Cerebellar cortex (tissue), 1 donor: ENCODE measurements at places on chromosomes 3 and 15.

GRCh38 chr3:111542611-111543300 lies 759 bp downstream of the CD96 start:
- DNase-seq, result no peak

DNA sequence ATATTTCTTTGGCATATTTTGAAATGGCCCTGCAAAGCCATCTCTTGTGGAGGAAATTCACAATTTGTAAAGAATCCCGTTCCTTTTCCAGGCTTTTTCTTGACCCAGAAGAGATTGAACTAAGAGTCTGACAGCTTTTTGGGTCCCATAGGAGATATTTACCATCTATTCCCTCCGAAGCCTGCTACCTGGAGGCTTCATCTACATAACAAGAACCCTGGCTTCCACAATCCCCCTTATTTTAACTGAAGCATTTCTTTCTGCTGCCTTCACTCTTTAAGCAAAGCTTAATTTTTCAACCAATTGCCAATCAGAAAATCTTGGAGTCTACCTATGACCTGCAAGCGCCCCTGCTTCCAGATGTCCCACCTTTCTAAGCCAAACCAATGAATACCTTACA lies 248.1 kb upstream of the GADL1 start:
- no peak for DNase-seq

DNA sequence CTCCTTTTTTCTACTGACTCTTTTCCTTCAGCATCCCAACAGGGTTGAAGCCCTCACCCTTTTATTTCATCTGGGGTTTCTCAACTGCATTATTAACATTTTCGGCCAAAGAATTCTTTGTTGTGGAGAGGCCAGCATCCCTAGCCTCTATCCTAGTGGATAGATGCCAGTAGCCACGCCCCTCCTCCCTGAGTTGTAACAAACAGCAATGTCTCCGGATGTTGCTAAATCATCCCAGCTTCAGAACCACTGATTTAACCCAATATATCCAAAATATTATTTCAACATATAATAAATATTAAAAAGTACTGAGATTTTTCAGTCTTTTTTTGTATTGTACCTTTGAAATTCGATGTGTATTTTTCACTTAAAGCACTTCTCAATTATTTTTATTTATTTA lies 2.0 kb upstream of the RNF111 start:
- no peak for DNase-seq

- DNase-seq, result no peak
These were observed 50.0 kb upstream of the ZNF280D start for GRCh38 chr15:56783156-56783856.

- DNase-seq, result no peak
These were observed 379.0 kb downstream of the GBE1 start for GRCh38 chr3:81382470-81382869.

GRCh38 chr3:7650466-7650865 lies 789.6 kb downstream of the GRM7 start:
- no peak for DNase-seq

GRCh38 chr3:118863731-118864322 lies 170.8 kb downstream of the IGSF11 start:
- DNase-seq, result peak; percentile 4

DNA sequence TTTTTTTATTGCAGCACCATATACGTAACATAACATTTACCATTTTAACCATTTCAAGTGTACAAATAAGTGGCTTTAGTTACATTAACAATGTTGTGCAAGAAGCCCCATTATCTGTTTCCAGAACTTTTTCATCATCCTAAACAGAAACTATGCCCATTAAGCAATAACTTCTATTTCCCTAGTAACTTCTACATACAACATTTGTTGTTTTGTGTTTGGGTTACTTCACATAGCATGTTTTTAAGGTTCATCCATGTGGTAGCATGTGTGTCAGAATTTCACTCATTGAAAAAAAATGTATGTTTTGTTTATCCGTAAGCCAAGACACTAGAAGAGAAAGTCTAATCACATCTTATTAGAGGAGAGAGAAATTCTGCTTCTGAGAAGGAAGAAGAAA lies 450.5 kb upstream of the PDZRN3 start:
- no peak for DNase-seq

GRCh38 chr3:119590706-119591105 lies 7.0 kb upstream of the PLA1A start:
- no peak for DNase-seq

DNA sequence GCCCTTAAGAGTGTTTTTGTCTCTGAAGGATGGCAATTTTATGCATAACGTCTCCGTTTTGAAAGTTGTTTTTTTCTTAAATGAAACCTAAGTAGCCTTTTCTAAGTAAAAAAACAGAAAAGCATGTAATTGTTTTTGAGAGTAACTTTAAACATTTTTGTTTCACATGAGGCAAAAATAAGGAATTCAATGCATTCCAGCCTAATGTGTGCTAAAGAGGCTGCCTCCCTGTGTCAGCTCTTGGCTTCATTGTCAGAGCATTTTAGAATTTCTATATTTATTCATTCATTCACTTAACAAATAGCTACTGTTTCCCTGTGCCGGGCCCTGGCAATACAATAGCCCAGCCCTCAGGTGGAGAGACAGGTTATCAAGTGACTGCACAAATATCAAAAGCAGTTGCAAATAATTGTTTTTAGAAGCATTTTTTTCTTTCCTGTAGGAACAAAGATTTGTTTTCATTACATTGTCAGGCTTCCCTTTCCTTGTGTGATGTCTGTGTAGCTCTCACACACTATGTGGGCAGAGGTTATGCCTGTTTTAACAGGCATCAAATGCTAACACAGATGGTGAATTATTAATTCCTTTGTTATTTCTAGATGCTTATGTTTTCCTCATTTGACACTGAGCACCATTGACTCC lies 81.9 kb downstream of the CCK start:
- no peak for DNase-seq

DNA sequence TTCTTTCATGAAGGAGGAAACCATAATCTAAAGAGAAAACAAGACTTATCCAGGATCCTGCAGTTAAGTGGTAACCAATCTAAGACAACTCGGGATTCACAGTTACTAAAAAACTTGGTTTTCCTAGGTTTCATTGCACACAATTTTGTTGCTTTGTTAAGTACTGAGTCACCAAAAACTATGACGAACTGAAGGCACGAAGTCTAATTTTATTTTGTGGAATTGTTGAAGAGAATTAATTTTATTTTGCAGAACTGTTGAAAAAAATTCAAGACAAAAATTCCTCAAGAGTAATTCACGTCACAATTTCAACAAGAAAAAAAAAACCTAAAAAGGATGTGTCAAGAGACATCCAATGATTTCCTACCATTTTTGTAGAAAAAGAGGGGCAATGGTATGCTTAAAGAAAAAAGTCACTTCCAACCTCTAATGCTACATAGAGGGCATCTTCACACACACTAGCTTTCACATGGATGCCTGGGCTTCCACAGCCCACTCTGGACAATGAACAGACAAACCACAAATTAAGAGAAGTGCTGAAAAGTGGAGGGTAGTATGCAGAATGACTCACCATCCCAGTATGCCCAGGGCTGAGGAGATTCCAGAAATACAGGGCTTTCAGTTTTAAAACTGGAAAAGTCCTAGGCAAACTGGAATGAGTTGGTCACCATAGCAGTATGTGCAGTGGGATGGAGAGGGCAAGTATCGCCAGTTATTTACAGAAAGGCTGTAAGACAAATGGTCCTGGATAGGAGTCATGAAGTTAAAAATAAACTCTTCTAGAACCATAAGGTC lies 29.2 kb downstream of the PLOD2 start:
- DNase-seq, result no peak

DNA sequence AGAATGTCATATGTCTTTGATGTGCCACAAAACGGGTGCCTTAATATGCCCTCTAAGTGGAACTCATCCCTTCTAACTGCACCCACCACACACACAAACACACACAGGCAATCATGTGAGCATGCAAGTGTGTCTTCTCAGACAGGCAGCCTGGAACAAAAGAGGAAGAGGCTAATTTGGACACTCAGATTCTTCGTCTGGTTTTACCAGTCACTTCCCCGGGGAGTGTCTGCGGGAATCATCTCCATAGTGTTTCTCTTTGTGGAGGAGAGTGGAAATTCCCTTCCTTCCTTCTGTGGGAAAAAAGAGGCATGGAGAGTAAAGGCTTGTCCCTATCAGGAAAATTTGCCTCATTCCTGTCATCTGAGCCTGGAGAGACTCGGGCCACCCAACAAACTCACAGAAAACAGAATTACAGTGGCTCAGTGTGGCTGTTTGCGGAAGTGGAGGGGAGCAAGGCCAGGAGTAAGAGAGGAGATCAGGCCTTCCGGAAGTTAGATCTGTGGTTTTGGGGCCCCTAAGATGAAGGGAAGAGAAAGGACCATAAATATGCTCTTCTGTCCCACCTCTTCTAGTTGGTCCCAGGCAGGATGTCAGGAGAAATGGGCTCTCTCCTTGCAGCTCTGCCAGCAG lies 212.6 kb upstream of the SEMA6D start:
- no peak for DNase-seq

GRCh38 chr15:32922541-32922940 lies 204.7 kb downstream of the GREM1 start:
- DNase-seq, result no peak

DNA sequence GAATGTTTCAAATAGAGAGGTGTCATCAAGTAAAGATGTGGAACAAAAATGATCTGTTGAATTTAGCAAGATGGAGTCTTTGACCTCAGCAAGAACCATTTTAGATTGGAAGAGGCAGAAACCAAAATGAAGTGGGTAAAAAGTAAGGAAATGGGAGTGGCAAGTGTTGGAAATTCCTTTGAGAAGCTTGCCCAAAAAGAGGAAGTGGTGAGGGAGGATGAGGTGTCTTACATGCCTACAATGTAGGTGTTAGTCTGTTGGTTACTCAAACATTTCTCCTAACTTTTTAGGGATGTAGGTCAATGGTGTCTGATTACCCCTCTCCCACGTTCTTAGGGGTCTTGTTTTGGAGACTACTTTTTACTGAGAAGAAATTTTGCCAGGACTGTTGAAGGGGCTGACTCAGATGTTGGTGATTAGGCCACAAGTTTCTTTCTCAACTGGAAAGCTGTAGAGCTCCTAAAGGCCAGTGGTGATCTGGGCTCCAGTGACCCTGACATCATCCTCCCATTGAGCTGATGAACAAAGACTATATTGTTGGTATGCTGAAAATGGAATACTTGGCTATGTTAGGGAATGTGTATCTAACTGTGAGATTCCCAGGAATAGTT lies 5.1 kb downstream of the PPP2R3A start:
- DNase-seq, result no peak

GRCh38 chr15:89041507-89041906 lies 46.7 kb upstream of the ABHD2 start:
- no peak for DNase-seq

DNA sequence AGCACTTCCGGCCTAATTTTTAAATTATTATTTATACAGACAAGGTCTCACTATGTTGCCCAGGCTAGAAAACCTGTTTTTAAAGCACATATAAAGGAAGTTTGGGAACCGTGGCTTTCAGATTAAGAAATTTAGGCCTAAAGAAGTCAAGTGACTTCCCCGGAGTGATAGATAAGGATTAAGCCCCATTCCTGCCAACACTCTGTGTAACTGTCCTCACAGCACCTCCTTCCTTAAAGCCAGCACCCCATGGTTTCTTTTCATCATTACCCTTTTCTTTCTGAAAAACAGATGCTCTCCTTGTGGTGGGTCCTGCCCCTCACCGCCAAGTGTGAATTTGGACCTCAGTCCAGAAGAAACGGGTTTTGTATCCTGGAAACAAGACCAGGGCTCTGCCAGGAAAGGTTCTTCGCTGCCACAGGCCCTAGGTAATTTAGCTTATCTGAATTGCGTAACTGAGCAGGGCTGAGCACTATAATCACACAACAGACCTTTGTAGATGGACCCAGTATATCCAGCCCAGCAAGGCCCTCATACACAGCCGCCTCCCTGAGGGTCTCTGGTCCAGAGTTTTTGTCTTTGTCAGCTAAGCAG lies 231.3 kb downstream of the PLCL2 start:
- DNase-seq, result peak; percentile 81

- DNase-seq, result peak; percentile 14
These were observed 28.5 kb upstream of the CMSS1 start for GRCh38 chr3:99789011-99789721.

DNA sequence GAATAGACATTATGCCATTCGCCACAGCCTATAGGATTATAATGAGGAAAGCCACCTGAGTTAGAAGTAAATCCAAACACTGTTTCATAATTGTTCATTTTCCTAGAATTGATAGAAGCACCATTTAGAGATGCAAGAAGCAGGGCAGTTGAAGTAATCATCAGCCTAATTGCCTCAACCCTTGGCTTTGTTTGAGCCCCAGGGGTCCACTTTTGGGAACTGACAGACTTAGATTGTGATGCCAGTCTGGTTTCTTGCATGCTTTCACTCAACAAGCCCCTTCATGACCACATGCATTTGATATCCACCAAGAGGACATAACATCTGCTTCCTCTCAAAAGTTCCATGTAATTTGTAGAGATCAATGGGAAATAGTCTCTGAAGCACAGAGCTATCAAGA lies 97.2 kb upstream of the COL8A1 start:
- no peak for DNase-seq

GRCh38 chr3:115667738-115668065 lies 44.4 kb downstream of the GAP43 start:
- no peak for DNase-seq

- no peak for DNase-seq
These were observed 1.7 kb downstream of the HGD start for GRCh38 chr3:120680193-120680894.

GRCh38 chr3:58261954-58262666 lies 24.5 kb downstream of the ABHD6 start:
- no peak for DNase-seq

GRCh38 chr3:150460484-150460883 lies 52.4 kb downstream of the TSC22D2 start:
- DNase-seq, result no peak

GRCh38 chr3:13277196-13277813 lies 142.8 kb downstream of the NUP210 start:
- peak; percentile 57 for DNase-seq

- peak; percentile 80 for DNase-seq
These were observed 205.2 kb upstream of the NANOGP8 start for GRCh38 chr15:35290301-35290721.

DNA sequence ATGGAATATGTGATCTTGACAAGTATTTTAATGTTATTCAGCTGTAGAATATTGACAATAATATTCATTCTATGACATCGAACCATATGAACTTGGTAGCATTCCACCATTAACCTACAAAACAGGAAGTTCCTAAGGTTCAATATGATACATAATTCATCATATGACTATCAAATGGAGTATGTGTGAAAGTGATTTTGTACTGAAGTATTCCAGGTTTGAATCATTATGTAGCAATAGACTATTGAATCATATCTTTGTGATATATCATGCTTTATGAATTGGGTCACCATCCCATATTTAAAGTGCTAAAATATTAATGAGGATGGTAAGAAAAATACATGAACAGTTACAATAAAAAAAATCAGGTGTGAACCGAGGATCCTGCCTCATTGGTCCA lies 95.1 kb downstream of the TP63 start:
- DNase-seq, result no peak

- no peak for DNase-seq
These were observed 480.5 kb downstream of the OTOL1 start for GRCh38 chr3:161977063-161977462.

- no peak for DNase-seq
These were observed 9.7 kb upstream of the PGPEP1L start for GRCh38 chr15:99017322-99017701.
